ENCODE measurements at places on chromosomes 3 and 15.

DNA sequence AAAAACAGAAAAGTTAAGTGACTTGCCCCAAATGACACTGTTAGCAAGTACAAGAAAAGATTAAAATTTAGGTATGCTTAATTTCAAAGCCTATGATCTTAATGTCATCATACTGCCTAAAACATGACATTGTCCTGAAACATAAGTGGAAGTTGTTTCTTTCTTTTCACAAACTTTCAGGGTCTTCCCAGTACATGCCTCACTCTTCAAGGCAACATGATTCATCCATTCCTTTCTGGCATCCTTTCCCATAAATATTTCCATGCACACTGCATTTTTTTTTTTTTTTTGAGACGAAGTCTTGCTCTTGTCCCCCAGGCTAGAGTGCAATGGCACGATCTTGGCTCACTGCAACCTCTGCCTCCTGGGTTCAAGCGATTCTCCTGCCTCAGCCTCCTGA is 42.5 kb upstream of the KPNA4 start:
- DNase-seq: no peak

GRCh38 chr3:49879721-49880120 is 10.0 kb upstream of the CAMKV start:
- DNase-seq: no peak

GRCh38 chr3:194250098-194251002 is 100.8 kb downstream of the CPN2 start:
- DNase-seq: no peak

GRCh38 chr3:130894130-130894985 is 474 bp downstream of the ATP2C1 start:
- peak; percentile 38 for DNase-seq

DNA sequence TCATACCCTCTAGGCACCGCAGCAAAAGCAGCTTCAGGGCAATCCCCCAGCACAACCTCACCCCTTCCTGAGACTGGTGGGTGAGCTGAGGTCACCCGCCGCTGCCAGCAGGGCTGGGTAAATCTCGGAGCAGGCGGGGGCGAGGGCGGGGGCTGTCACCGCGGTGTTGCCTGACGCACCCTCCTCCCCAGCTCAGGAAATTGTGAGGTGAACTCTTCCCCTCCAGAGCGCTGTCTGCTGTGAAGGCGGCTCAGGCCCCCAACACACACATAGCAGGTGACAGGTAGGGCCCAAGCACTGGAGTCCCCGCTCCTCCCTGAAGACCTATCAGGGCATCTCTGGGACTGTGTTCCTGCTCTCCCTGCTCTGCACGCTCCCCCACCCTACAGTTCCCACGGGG is 30.2 kb upstream of the FURIN start:
- DNase-seq: peak; percentile 92

GRCh38 chr3:142987080-142987700 is 14.2 kb upstream of the U2SURP start:
- DNase-seq: no peak

DNA sequence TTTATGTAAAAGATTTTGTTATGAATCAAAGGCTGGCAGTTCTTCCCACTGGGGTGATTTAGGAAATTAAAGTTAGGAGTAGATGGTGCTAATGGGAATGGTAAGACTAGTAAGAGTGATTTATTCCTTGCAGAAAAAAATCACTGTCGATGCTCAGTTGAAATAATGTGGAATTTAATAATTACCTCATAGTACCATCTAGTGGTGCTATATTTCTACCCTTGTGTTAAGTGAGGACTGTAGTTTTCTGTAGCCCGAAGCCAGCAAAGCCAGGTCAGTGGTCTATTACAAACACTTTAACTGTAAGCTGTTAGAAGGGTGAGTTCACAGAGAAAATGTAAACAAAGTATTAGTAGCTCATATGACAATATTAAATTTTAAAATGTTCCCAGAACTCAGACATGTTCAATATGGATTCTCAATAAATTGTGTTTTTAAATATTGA is 39.5 kb upstream of the GOLGA8J start:
- no peak for DNase-seq

- DNase-seq: no peak
Observed at GRCh38 chr3:43707266-43707665, 16.5 kb downstream of the ABHD5 start.

DNA sequence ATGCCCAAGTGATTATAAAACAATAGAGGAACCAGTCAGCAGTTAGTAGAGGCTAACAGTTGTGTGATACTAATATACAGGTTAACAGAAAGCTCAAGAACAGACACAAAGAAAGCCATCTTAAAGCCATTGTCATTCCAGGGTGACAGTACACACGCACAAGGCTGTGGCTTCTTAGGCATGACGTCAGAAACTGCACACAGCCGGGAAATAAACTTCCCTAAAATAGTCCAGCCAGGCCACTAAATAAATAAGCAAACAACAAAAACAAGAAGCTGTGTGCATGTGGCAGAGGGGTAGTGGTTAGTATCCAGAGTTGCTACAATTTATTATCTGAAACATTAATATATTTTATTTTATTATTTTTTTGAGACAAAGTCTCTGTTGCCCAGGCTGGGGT is 49.8 kb downstream of the PPCDC start:
- no peak for DNase-seq
